ENCODE measurements at places on chromosomes 12 and 14. TPM values are rescaled to one million over a fixed set of nuclear protein-coding genes. Genes with fewer than 3 reads are reported as not detected.

GRCh38 chr12:25253371-25254068, 2.8 kb upstream of the KRAS start:
- no peaks in the 10 kb centered on the region for H3K36me3 ChIP-seq
- H3K27me3 ChIP-seq: no peaks in the 10 kb centered on the region
- no peak overlapping the region for H3K27ac ChIP-seq

DNA sequence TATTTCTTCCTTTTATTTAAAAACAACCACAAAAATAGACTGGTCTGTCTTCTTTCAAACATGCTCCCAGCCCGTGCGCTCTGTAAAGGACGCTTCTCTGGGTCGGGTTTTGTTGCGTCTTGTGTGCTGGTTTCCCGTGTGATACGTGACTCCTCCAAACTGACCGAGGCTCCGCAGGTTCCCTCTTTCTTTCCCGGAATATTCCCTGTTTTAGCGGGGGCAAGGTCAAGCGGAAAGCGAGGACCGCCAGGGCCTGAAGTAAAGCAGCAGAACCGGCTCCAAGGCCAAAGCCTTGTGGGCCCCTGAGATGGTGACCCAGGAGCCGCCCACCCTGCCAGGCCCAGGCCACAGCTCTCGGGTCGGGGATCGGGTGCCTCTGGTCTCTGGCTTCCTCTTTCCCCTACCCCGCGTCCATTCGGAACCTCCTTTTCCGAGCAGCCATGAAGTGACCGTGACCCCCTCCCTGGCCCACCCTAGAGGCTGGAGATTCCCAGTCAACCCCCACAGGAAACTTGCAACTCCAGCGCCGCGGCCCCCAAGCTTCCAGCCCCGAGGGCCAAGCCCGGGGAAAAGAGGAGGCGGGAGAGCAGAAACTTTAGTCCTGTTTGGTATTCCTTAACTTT, 885 bp upstream of the HOXC10 start:
- no peak overlapping the region for H3K27ac ChIP-seq
- H3K4me3 ChIP-seq: no peak overlapping the region
- no peak for DNase-seq
- H3K4me1 ChIP-seq: peaks cover 27% of the 10 kb centered on the region

DNA sequence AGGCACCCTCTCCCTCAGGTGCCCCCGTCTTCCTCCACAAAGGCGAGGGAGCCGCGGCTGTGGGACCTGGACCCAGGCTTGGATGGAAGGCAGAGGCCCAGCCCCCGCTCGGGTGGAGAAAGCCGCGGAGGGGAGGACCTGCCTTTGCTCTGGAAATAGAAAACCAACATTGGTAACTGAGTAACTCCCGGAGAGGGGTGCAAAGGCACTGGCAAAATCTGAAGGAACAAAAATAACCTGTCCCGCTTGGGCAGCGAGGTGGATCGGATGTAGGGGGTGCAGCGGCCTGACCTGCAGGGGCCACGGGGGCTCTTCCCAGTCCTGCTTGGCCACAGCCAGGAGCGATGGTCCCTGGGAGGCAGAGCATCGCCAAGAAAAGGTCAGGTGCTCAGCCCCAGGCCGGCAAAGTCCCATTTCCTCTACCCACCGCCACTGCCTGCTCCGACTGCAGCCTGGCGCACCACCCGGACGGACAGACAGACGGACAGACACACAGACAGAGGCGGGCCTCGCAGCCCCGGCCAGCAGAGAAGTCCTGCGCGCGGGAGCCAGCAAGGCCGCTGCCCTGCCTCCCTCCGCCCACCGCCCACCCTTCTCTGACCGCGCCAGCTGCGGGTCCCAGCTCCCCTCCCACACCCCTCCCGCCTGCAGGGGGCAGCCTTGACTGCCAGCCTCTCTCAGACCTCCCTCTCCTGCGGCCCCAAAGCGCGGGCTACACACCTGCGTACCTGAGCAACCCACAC, 21.4 kb upstream of the TMEM106C start:
- peak; percentile 41 for DNase-seq
- no peaks in the 10 kb centered on the region for H3K36me3 ChIP-seq
- no peak overlapping the region for H3K4me3 ChIP-seq
- no peaks in the 10 kb centered on the region for H3K27me3 ChIP-seq

- H3K4me3 ChIP-seq: no peak overlapping the region
- H3K27ac ChIP-seq: no peak overlapping the region
- no peak for DNase-seq
- H3K27me3 ChIP-seq: no peaks in the 10 kb centered on the region
- peaks cover 39% of the 10 kb centered on the region for H3K36me3 ChIP-seq
These were observed 42.3 kb upstream of the MMP17 start for GRCh38 chr12:131785763-131786330.

GRCh38 chr12:47819138-47819895, 386 bp downstream of the HDAC7 start:
- peak; percentile 21 for DNase-seq
- H3K4me3 ChIP-seq: peak overlapping the region; percentile 84

DNA sequence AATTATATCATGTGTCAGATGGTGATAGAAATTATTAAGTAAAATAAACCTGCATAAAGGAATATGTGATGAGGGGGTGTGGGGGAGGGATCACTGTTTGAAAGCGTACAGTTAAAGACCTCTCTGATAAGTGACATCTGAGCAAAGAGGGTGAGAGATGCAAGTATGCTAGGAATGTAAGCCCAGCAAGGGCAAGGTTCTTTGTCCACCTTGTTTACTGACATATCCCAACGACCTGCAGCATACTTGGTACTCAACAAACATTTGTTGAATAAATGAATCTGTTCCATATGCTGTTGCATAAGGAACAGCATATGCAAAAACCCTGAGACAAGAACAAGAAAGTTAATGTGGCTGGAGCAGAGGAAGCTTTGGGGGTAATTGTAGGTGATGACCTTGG, 12.0 kb upstream of the MDM1 start:
- H3K27me3 ChIP-seq: no peaks in the 10 kb centered on the region
- H3K27ac ChIP-seq: no peak overlapping the region
- no peak overlapping the region for H3K4me3 ChIP-seq
- no peak for DNase-seq
- no peaks in the 10 kb centered on the region for H3K4me1 ChIP-seq

The GPR33 gene
- total RNA-seq: not detected

- H3K27ac ChIP-seq: no peak overlapping the region
- no peaks in the 10 kb centered on the region for H3K4me1 ChIP-seq
- no peaks in the 10 kb centered on the region for H3K27me3 ChIP-seq
- no peak for DNase-seq
- no peak overlapping the region for H3K4me3 ChIP-seq
These were observed 139.7 kb downstream of the TTLL5 start for GRCh38 chr14:75800792-75801191.

GRCh38 chr12:120072472-120073249, 43.9 kb downstream of the RAB35 start:
- H3K4me3 ChIP-seq: no peak overlapping the region
- no peaks in the 10 kb centered on the region for H3K27me3 ChIP-seq
- DNase-seq: no peak

DNA sequence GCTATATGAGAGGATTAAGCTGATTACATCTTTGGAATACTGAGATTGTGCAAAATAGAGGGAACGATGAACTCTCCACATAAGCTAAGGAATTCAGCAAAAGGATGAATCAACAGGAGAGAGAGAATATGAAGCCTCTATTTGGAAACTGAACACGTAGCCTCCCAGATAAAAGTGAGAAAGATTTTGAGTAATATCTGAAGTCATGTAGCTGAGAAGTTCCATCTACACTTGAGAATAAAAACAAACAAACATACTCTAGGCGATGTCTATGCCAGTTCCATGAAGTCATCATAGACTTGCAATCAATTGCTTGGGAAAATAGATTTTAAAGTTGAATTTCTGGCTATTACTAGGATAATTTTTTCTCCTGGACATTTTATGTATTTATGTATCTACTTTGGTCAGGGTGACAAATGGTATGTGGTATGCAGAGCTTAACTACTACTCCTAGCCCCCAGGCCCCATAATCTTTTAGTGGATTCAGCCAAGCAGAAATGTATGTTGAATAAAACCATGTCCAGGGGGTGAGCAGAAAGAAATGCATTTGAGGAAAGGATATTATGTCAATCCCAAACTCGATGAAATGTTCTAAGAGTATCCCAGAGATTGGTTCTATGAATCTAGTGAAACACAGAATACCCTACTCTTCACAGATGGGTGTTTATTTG, 627.4 kb downstream of the DIO2 start:
- H3K36me3 ChIP-seq: no peaks in the 10 kb centered on the region
- H3K27ac ChIP-seq: no peak overlapping the region
- H3K4me3 ChIP-seq: no peak overlapping the region
- DNase-seq: no peak
- H3K27me3 ChIP-seq: no peaks in the 10 kb centered on the region

The KRT78 gene
- total RNA-seq: not detected

The ADAM21 gene
- total RNA-seq: not detected

DNA sequence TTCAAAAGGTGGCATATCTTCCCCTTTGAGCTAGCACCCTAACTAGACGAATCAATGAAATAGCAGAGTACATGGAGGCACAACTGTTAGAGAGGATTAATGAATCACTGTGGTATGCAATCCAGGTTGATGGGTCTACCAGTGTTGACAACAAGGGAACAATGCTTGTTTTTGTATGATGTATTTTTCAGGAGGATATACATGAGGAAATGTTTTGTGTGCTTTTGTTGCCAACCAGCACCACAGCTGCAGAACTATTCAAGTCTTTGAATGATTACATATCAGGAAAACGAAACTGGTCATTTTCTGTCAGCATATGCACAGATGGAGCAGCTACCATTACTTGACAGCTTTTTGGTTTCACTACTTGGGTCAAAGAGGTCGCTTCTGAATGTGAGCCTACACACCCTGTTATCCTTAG, 142.6 kb downstream of the GPHN start:
- H3K36me3 ChIP-seq: no peaks in the 10 kb centered on the region
- no peak for DNase-seq
- no peaks in the 10 kb centered on the region for H3K27me3 ChIP-seq

The SLC24A4 gene
- not detected for total RNA-seq

GRCh38 chr12:38689195-38689594, 216.2 kb downstream of the CPNE8 start:
- no peaks in the 10 kb centered on the region for H3K36me3 ChIP-seq
- no peak overlapping the region for H3K27ac ChIP-seq
- no peaks in the 10 kb centered on the region for H3K4me1 ChIP-seq
- no peak for DNase-seq
- no peak overlapping the region for H3K4me3 ChIP-seq

DNA sequence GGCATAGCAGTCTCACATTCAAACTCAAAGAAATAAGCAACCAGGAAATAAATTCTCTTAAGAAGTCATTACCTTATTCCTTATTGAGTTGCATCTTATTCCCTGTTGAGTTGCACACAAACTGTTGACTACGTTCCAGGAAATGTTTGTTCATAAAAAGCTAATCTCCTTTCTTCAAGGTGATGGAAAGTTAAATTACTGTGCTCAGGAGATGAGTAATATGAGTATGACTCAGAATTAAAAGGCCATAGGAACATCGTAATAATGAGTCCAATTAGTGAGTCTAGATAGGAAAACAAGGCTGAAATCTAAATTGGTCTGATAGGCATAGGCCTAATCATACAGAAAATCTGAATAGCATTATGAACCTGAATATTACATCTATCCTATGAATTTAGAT, 203.1 kb downstream of the SLC2A13 start:
- no peak overlapping the region for H3K4me3 ChIP-seq
- H3K27me3 ChIP-seq: no peaks in the 10 kb centered on the region
- no peak overlapping the region for H3K27ac ChIP-seq

DNA sequence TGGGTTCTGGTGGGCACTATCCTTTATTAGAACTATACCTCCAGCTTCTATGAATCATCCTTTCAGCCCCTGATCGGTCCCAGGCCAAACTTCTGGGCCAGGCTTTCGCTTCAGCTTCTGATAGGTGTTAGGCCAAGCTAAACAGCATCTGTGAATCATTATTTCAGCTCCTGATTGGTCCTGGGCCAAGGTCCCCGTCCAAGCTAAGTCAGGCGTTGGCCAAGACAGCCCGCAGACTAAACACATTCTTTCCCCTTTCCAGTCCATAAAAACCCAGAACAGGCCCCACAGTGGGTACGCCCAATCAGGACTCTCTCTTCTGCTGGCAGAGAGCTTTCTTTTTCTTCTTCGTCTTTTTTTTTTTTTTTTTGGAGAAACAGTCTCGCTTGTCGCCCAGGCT, 1808.9 kb upstream of the SEL1L start:
- H3K4me3 ChIP-seq: no peak overlapping the region
- no peaks in the 10 kb centered on the region for H3K4me1 ChIP-seq
- DNase-seq: no peak
- H3K27me3 ChIP-seq: no peaks in the 10 kb centered on the region
- no peak overlapping the region for H3K27ac ChIP-seq

The SLC10A1 gene
- total RNA-seq: not detected

Data from CD4-positive, alpha-beta memory T cell (primary cell).